Caudate nucleus (tissue), 63 donors: ENCODE measurements at places on chromosomes 12 and 14.

GRCh38 chr12:124797321-124797720 is 66.3 kb downstream of the SCARB1 start:
- DNase-seq: no peak

DNA sequence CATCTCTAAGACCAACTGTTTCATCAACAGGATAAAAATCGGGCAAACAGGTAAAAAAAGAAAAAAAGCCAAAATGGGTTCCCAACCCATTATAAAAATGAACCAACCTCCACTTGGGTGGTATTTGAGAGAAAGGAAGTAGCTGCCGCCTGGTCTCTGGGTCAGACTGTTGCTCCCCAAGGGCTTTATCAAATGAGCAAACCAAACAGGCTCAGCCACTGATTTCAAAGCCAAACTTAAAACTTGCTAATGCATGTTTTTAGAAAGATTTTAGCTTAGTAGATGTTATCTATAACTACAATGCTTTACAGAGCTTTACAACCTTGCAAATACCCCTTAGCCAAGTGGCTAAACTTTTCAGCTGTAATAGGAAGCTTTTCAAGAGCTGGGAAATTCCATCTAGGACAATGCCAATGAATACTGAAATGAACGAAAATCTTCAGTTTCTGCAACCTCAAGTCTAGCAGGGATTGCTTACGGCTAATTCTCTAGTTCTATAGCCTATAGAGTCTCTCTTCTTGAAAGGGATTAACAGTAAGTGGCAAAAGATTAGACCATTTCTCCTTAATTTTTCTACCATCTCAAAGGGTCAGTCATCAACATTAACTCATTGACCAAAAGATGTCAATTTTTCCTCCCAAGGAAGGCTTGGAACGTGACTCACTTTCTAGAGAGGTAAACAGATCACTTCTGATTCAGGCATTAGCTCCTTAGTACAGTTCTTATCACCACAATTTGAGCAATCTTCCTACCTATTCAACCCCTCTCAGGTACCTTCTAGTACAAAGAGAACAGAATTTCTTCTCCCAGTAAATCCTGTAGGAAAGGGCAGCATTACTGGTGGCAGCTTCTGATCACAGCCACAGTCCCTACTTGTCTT is 4.2 kb downstream of the PPM1H start:
- DNase-seq: no peak

DNA sequence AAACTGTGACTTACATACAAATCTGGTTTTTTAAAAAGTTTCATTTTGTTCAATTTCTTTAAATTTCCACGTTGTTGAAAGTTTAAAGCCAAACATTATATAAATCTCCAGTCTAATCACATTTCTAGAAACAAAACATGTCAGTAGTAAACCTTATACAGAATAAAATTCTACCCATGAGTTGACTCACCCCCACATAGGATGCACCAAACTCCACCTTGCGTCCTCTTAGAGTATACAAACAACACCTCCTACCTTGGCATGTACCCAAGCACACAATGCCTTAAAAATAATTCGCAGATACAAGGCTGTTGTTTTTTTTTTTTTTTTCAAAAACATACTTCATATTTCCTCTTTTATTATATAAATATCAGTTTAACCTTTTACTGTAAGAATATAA is 3.3 kb downstream of the FBXL14 start:
- no peak for DNase-seq

- no peak for DNase-seq
Measured at GRCh38 chr14:23056956-23057756, at the start of gene CDH24. CDH24 (minus strand) TSS chr14:23057520; CDS start chr14:23055733, 1,787 bp downstream.

DNA sequence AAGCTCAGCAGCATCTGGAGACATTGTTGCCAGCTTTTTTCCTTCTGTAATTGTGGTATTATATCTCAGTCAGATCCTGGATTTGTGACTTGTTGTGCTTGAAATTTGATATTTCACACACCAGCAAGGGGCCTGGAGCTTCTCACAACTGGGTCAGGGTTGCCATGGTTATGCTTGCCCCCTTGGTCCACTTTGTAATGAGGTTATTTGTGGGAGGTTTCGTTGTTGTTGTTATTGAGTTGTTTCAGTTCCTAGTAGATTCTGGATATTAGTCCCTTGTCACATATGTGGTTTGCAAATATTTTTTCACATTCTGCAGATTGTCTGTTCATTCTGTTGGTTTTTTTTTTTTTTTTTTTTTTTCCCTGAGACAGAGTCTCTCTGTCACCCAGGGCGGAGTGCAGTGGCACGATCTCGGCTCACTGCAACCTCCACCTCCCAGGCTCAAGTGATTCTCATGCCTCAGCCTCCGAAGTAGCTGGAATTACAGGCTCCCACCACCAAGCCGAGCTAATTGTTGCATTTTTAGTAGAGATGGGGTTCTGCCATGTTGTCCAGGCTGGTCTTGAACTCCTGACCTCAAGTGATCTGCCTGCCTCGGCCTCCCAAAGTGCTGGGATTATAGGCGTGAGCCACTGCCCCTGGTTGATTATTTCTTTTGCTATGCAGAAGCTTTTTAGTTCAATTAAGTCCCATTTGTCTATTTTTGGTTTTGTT is 80.6 kb upstream of the ETV6 start:
- no peak for DNase-seq

DNA sequence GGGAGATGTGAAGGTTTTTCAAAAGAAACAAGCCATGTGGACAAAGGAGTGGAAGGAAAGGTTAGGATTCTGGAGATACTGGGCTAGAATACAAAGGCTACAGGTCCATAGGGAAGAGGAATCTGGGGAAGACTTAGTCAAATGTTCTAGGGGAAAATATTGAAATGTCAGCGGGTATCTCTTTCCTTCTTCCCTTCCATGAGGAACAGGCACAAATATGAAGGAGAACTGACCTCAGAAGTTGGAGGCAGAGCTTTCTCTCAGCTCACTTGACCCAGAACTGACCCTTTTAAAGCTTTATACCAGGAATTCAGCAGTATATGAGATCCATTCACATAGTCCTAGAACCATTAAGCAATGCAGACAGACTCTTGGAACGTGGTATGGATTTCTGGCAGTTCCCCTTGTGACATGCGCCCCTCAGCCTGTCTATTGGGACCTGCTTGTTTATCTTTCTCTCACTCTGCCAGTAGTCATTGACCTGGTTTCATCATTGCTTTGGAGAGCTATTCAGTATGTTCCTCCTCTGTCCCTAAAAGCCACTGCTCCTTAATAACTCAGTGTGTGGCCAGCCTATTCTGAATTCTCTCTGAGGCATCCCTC is 43.0 kb upstream of the GSG1 start:
- no peak for DNase-seq
